ENCODE measurements at places on chromosomes 16 and 17. TPM values are rescaled to one million over a fixed set of nuclear protein-coding genes. Genes with fewer than 3 reads are reported as not detected.

DNA sequence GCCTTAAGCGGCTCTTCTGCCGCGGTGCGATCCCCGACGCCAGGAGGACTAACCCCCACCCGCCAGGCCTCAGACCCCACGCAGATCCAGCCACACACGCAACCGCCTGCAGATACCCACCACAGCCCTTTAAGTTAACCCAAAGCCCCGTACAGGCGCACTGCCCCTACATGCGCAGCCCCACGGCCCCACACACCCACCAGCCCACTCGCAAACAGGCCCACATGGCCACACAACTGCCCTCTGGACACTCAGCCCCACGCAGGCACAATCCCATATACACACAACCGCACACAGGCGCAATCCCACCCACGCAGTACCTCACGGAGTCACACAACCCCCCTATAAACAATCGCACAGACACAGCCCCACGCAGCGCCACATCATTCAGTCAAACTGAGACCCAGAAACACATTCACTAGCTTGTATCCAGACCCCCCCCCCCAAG lies 41.7 kb downstream of the RAI1 start:
- H3K36me3 ChIP-seq: no peaks in the 10 kb centered on the region
- H3K27me3 ChIP-seq: no peaks in the 10 kb centered on the region
- H3K4me1 ChIP-seq: peaks cover 43% of the 10 kb centered on the region
- peak overlapping the region; percentile 80 for H3K27ac ChIP-seq
- no peak for DNase-seq
- peak overlapping the region; percentile 57 for H3K4me3 ChIP-seq

DNA sequence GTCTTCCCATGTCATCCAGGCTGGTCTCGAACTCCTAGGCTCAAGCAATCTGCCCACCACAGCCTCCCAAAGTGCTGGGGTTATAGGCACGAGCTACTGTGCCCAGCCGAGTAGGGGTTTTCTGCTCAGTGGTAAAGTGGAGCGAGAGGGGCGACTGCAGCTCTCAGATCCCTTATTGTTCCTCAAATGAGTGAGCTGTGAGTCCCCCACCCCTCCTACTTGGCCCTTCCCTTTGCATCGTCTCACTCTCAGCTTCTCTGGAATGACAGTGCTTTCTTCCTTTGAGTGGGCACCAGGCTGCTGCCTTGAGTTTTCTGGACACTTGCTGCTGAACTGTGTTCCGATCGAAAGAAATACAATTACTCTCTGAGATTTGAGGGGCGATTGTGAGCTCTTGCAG lies 63.5 kb downstream of the MSI2 start:
- no peak overlapping the region for H3K27ac ChIP-seq
- H3K4me1 ChIP-seq: no peaks in the 10 kb centered on the region
- H3K27me3 ChIP-seq: no peaks in the 10 kb centered on the region
- no peaks in the 10 kb centered on the region for H3K36me3 ChIP-seq
- H3K4me3 ChIP-seq: no peak overlapping the region
- DNase-seq: no peak

- no peaks in the 10 kb centered on the region for H3K27me3 ChIP-seq
- DNase-seq: no peak
- no peaks in the 10 kb centered on the region for H3K36me3 ChIP-seq
- H3K27ac ChIP-seq: no peak overlapping the region
Measured at GRCh38 chr17:4708436-4708835, 2.0 kb upstream of the ARRB2 start.

GRCh38 chr16:15690296-15690695 lies 40.3 kb downstream of the NDE1 start:
- DNase-seq: no peak
- peaks cover 63% of the 10 kb centered on the region for H3K36me3 ChIP-seq
- H3K4me3 ChIP-seq: no peak overlapping the region
- H3K27ac ChIP-seq: no peak overlapping the region

Gene NOTUM
- total RNA-seq: not detected

Data from transverse colon (tissue), 4 donors.